ENCODE measurements at places on chromosomes 5 and 9.

DNA sequence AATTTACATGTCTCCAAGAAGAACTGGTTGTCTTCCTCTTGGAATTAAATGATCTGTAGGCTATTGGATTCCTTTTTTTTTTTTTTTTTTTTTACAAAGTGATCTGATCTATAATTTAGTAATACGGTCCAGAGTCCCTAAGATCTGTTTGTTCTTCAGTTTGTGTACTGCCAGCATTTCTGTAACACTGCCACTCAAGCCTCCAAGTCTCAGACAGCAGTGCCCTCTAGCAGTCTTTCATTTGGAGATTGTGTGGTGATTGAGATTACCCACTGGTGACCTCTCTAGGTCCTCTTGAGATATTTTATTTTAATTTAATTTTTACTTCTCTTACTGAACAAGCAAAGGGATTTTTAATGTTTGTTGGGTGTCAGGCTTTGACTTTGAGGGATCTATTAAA lies 40.8 kb downstream of the NDFIP1 start:
- no peak for DNase-seq

DNA sequence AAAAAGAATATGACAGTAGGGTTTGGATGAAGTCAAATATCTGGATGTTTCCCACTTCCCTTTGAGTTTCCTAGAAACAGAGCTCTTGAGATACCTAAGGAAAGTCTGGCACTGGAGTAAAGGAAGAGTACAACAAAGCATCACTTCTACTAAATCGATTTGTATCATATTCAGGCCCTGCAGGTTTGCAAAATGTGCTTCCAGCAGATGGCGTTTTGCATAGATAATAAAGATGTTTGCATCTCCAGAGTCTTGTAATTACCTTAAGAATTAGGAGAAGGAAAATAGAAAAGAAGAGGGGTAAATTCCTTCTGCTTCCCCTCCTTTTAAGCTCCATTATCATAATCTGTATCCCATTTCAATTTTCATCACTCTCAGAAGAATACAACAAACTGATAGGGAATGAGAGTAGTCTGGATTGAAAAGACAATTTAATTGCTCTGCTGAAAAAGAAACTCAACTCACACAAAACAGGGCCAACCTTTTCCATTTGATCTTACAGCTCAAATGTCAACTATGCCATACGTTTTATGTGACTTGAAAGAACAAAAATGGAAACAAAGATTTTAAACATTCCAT lies 380.4 kb downstream of the PTPRD start:
- DNase-seq, result no peak

- DNase-seq, result no peak
Observed at GRCh38 chr9:129640871-129641749, 841 bp downstream of the ASB6 start.

- no peak for DNase-seq
Observed at GRCh38 chr9:112248722-112249121, 73.6 kb upstream of the SUSD1 start.

DNA sequence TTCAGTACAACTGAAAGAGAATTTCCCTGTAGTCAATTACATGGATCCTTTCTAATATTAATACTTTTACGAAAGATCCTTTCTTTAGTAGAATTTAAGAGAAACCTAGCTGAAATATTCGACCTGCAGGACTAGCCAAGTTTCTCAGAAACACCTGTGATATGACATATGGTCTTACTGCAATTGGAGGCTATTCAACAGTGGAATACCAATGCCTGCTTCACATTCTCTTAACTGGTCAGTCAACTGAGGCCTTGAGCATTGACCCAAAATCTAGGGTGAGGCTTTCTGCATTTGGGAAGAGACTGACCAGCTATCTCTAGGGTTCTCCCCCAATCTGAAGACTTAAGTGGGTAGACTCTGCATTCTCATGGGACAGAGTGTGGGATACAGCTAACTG lies 12.3 kb downstream of the UBE2QL1 start:
- DNase-seq, result no peak

GRCh38 chr9:136614372-136614922 lies 48.3 kb upstream of the EGFL7 start:
- DNase-seq, result no peak

DNA sequence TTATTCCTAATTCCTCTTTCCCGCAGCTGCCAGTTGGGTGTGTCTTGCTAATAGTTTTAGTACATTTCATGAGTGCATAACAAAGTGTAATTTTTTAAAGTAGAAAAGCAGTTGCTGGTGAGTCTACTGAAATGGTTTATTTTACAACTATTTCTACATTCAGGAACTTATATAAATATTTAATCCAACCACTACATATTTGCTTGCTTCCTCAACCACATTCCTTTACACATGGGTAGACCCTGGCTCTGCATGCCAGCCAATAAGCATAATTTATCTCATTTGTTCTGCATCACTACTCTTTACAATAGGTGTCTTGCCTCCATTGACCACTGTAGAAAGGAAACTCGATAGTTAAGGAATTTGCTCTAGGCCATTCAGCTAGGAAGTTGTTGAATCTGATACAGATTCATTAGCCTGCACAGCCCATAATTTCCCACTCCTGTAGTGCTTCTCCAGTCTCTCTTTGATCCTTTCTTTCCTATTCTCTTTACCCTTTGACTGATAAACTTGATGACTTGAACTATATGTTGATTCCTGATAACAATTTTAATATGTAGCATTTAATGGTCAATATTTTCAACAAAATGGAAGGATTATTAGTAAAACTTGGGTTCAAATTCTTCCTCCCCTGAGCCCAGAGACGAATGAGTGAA lies 342.5 kb upstream of the ACTBL2 start:
- DNase-seq, result no peak

DNA sequence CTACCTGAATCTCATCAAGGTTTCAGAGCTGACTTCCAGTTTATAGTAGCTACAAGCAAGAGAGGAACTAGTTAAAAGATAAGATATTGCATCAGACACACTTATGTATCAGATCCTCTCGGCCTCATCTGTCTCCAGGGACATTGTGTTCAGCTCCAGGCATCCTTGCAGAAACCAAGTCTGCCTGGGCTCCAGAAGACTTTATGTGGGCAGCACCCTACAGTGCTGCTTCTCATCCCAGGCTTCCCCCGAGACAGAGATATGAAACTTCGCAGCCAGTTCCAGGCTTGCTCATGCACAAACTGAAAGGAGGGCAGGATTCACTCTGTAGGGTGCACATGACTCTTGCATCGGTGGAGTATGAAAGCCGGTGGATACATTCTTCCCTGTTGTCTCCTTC lies 33.9 kb upstream of the FOXB2 start:
- no peak for DNase-seq

Measured in GM10248 (cell line).